ENCODE measurements at places on chromosomes 7 and 10. TPM values are rescaled to one million over a fixed set of nuclear protein-coding genes. Genes with fewer than 3 reads are reported as not detected.

Gene BEND7
- polyA plus RNA-seq: not detected

Gene ST8SIA6
- polyA plus RNA-seq: not detected

GRCh38 chr10:50511492-50512213 is 112.1 kb downstream of the SGMS1 start:
- H3K4me3 ChIP-seq: no peak overlapping the region
- H3K27ac ChIP-seq: peak overlapping the region; percentile 41
- DNase-seq: peak; percentile 93
- H3K27me3 ChIP-seq: no peaks in the 10 kb centered on the region
- H3K36me3 ChIP-seq: no peaks in the 10 kb centered on the region

DNA sequence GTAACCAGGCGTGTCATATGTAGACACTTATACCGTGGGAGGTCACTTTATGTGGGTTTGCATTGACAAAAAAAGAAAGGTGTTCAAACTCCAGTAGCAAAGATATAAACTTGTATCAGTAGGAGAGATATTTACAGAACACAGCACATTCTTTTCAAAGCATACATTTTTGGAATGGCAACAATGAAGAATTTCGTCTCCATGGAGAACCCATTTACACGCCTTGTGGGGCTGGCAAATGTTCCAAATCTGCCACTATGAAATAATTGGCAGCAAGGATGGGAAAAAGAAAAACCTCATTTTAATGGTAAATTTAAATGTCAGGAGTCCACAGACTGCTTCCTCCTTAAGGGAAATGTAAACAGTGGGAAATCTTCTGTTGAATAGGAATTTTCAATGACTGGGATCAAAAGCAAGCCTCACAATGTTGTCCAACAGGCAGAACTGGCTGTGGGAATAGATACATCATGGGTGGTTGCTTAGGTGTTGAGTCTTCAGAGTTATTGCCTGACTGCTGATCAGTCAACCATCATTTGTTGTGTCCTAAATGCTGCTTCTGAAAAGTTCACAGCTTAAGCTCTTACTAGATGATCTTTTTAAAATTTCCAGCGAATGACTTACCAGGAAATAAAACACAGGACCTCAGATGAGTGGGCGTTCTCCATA is 256.6 kb upstream of the SEMA3C start:
- H3K4me3 ChIP-seq: no peak overlapping the region
- no peak for DNase-seq
- H3K27me3 ChIP-seq: no peaks in the 10 kb centered on the region
- no peaks in the 10 kb centered on the region for H3K36me3 ChIP-seq
- H3K4me1 ChIP-seq: no peaks in the 10 kb centered on the region
- H3K27ac ChIP-seq: no peak overlapping the region

GRCh38 chr7:69610374-69611084 is 12.3 kb downstream of the AUTS2 start:
- DNase-seq: no peak
- no peak overlapping the region for H3K27ac ChIP-seq
- no peaks in the 10 kb centered on the region for H3K27me3 ChIP-seq
- H3K36me3 ChIP-seq: no peaks in the 10 kb centered on the region

DNA sequence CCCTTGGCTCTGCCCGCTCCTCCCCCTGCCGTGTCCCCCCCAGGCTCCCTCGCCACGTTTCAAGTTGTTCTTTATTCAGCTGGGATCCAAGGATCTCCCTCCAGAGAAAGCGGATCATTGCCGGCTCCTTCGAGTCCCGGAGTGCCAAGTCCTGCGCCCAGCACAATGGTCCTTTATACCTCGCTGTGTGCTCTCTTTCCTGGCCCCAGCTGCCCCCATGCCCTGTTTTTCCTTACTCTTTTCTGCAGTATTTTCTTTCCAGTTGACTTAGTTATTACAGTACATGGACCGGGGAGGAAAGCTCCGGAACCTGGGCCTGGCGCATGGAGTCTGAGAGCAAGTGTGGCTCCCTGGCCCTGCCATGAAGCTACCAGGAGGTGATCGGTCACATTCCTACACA is 88.1 kb upstream of the KMT2C start:
- no peak for DNase-seq
- no peak overlapping the region for H3K27ac ChIP-seq
- H3K36me3 ChIP-seq: no peaks in the 10 kb centered on the region
- H3K4me1 ChIP-seq: no peaks in the 10 kb centered on the region
- H3K4me3 ChIP-seq: no peak overlapping the region

DNA sequence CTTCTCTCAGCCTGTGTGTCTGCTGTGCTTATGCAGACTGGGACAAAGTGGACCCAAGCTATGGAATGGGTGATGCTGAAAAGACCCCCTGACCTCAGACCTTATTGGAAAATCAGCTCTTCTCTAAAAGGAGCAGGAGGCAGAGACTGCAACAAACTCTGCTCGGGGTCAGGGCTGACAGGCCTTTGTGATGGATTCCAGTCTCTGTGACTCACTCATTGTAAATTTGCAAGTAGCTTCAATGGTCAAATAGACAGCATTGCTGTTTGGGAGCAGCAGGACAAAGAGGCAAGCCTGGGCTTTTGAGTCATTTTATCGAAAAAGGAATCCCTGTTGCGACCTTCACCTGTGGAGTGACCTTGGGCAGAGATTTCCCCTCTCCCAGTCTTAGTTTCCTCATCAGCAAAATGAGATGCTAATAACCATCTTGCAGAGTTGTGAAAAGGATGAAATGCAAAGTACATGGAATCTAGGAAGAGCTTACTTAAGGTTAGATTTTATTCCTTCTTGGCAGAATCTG is 26.1 kb upstream of the GPR26 start:
- H3K27ac ChIP-seq: no peak overlapping the region
- H3K36me3 ChIP-seq: no peaks in the 10 kb centered on the region
- peaks cover 9% of the 10 kb centered on the region for H3K27me3 ChIP-seq
- no peak for DNase-seq
- H3K4me1 ChIP-seq: no peaks in the 10 kb centered on the region

DNA sequence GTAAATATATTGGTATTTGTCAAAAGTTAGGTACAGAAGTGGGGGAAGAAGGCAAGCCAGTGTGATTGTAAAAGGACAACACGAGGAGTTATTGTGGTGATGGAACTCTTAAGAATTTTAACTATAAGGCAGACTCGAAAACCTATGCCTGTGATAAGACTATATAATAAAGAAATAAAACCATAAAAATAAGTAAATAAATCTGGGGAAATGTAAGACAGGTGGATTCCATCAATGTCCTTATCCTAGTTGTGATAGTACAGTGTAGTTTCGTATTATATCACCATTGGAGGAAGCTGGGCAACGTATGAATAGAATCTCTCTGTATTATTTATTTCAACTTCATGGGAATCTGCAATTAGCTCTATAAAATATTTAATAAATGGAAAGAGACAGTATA is 395.7 kb downstream of the CDC14C start:
- H3K27me3 ChIP-seq: no peaks in the 10 kb centered on the region
- no peak overlapping the region for H3K27ac ChIP-seq
- H3K4me3 ChIP-seq: no peak overlapping the region
- DNase-seq: no peak

DNA sequence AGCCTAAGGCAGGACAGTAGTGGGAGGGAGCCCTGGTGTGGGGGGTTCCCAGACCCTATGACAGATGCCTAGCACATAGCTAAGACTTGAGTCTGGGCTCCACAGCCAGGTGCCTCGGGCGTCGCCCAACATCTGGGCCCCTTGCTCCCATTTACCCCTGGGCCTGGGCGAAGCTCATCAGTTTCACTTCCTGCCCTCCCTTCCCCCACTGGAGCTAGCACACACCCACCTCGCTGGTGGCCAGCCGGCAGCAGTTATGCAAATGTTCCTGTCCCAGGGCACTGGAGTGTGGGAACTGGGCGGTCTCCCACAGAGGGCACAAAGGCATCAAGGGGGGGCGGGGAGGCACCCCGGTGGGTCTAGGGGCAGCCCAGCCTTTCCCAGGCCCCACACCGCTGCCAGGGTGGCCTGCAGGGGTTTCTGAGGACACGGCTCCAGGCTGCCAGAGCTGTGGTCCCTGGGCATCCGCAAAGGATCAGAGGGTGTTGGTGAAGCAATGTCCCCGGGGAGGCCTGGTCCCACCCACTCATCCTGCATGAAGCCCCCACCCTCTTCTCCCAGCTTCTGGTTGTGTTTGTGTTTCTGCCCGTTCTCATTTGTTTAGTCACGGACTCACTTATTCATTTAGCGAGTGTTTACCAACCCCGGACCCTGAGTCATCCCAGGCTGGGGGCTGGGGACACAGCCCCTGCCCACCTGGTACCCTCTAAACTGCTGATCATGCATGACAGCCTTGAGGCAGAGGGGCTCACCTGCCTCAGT is 20.4 kb downstream of the SH2B2 start:
- H3K4me3 ChIP-seq: peak overlapping the region; percentile 60
- peak overlapping the region; percentile 97 for H3K27ac ChIP-seq
- DNase-seq: peak; percentile 96

DNA sequence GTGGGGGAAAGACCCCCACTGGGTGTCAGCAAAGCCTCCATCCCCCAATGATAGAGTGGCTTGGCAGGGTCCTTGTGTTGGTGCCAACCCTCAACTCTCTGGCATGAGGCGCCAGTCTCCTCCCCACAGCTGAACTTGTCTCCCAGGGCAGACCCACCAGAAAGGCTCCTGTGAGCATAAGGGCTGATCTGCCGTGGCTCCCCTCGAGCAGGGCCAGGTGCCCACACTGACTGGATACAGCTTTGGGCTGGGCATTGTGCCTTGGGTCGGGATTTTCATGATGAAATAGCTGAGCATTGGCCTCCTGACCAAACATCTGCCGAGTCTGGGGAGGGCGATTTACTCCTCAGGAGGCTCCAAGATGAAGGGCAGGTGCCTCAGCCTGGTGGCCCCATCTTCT is 68.1 kb upstream of the NPTX2 start:
- no peak overlapping the region for H3K27ac ChIP-seq
- H3K36me3 ChIP-seq: no peaks in the 10 kb centered on the region
- no peak for DNase-seq

- no peaks in the 10 kb centered on the region for H3K4me1 ChIP-seq
- DNase-seq: no peak
- no peaks in the 10 kb centered on the region for H3K36me3 ChIP-seq
These were observed 921.5 kb downstream of the NRG3 start for GRCh38 chr10:82796510-82796909.

- no peak for DNase-seq
- no peaks in the 10 kb centered on the region for H3K36me3 ChIP-seq
- H3K27me3 ChIP-seq: no peaks in the 10 kb centered on the region
These were observed 589.1 kb upstream of the GALNT17 start for GRCh38 chr7:70542750-70543376.

- no peak overlapping the region for H3K4me3 ChIP-seq
- H3K27ac ChIP-seq: peak overlapping the region; percentile 18
- no peak for DNase-seq
- H3K4me1 ChIP-seq: peaks cover 12% of the 10 kb centered on the region
These were observed 125.1 kb downstream of the SFMBT2 start for GRCh38 chr10:7285522-7286322.

- no peaks in the 10 kb centered on the region for H3K36me3 ChIP-seq
- no peaks in the 10 kb centered on the region for H3K27me3 ChIP-seq
- no peak overlapping the region for H3K27ac ChIP-seq
- no peaks in the 10 kb centered on the region for H3K4me1 ChIP-seq
- DNase-seq: no peak
- no peak overlapping the region for H3K4me3 ChIP-seq
These were observed 327.2 kb downstream of the GALNT17 start for GRCh38 chr7:71459132-71459531.

Measured in GM12878 (cell line).